ENCODE measurements at places on chromosomes 5 and 9.

GRCh38 chr9:107541523-107541922 lies 52.0 kb upstream of the KLF4 start:
- no peak for DNase-seq

GRCh38 chr9:91536211-91536691 lies 112.6 kb upstream of the NFIL3 start:
- DNase-seq, result no peak

- peak; percentile 50 for DNase-seq
Measured at GRCh38 chr5:126988021-126988569, 42.3 kb downstream of the MARCHF3 start.

DNA sequence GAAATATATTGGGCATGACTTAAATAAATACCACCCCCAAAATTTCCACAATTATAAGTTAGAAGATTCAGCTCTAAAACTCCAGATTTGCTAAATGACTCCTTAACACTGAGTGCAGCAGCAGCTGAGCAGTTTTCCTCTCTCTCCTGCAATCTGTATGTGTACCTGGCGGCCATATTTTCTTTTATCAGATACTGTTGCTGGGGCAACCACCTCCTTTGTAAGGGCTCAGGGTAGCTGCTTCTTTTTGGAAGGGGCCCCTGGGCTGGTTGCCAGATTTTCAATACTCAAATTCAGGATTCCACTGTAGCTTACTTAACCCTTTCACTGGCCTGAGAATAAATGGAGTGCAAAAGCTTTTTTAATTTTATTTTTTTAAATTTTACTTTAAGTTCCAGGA lies 197.0 kb downstream of the TAF11L14 start:
- DNase-seq, result no peak

DNA sequence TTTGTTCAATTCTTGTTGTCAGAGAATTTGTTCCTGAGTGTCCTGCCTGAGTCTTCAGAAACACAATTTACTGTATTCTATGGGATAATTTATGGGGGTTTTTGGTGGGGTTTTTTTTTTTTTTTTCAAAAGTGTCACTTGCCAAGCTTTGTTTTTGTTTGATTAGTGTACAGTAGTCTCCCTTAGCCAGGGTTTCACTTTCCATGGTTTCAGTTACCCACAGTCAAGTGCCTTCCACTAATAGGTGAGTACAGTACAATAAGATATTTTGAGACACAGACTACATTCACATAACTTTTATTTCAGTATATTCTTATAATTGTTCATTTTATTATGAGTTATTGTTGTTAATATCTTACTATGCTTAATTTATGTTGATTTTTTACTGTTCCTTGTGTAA lies 25.0 kb upstream of the AUH start:
- DNase-seq, result no peak

DNA sequence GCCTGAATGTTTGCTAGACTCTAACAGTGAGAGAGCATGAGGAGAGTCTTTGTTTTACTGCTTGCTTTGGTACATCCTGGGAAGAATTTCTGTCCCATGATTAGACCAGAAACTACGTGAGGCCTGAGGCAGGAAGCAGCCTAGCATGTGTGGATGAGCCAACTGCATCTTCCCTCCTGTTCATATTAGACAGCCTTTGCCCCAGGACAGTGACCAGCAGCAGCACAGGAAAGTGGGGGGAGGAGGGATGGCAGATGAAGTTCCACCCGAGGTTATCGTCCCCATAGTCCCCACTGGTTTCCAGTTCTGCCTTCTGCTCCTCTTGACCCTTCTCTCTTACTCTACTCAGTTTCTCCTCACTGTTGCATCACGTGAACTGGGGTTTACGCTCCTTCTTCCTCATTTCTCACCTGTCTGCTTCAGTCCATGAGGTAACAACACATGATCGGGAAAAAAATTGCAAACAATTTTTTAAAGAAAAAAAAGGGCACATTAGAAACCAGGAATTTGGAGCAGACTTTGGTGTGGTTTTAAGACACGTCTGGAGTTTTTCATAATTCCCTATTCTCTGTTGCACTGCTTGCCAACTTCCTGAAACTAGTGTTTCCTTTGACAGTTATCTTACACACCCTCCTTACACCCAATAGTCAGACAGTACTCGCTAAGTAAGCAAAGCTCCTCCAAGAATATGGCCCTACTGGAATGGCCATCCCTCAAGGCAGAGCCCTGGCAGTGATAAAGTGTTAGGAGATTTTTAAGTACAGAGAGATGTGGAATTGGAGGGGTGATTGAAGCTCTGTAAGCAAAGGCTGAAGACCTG lies 84.1 kb downstream of the SNX18 start:
- DNase-seq, result no peak

- DNase-seq, result no peak
Measured at GRCh38 chr5:169861934-169862333, 118.4 kb downstream of the INSYN2B start.

DNA sequence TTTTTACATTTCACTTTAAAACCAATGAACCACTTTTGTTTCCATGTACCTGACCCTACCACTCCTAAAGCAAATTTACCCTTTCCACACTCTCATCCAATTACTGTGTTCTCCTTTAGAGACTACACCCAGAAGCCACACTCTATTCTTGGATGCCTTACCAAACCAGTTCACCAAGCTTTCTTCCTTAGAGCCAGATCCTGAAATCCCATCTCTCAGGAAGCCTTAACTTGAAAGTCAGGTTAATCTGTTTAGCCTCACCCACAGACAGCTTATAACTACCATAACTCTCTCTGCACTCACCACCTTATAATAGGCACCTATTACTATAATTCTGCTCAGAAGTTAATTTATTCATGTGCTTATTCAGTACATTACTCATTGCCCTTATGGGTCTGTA lies 4.3 kb downstream of the CSNK1A1 start:
- no peak for DNase-seq

GRCh38 chr9:92770360-92770995 lies 5.8 kb upstream of the BICD2 start:
- peak; percentile 35 for DNase-seq

GRCh38 chr9:99593610-99594009 lies 228.1 kb upstream of the NR4A3 start:
- DNase-seq, result no peak

GRCh38 chr9:98823666-98824334 lies 16.3 kb downstream of the GALNT12 start:
- DNase-seq, result no peak

DNA sequence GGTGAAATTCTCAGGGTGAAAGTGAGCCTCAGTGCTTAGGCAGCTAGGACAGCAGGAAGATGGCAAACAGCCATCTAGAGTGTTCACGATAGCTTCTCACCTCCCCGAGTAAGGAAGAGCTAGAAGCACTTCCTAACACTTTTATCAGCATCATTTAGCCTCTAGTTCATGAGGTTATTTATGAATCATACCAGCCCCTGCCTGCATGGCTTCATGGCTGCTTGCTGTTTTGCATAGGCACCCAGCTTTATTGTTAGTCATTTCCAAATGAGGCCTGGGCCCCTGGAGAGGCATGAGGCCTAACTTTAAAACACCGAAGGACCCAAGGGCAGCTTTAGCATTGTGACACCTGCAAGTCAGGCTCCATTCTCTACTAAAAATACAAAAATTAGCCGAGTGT lies 134.9 kb upstream of the PANK3 start:
- DNase-seq, result no peak

DNA sequence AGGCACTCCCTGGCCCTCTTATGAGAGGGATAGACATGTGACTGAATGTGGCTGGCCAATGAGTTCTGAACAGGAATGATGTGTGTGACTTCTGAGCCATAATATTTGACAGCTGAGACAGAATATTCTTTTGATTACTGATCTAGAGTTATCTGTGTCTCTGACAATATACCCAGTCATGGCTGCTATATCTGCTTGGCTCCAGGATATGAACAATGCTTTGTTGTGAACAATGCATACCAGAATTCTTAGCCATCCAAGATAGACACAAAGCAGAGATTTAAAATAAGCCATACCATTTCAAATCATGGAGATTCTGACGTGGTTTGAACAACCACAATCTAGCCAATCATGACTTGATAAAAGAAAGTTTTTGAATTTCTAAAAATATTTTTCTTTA lies 840.3 kb upstream of the SEMA6A start:
- DNase-seq, result no peak

DNA sequence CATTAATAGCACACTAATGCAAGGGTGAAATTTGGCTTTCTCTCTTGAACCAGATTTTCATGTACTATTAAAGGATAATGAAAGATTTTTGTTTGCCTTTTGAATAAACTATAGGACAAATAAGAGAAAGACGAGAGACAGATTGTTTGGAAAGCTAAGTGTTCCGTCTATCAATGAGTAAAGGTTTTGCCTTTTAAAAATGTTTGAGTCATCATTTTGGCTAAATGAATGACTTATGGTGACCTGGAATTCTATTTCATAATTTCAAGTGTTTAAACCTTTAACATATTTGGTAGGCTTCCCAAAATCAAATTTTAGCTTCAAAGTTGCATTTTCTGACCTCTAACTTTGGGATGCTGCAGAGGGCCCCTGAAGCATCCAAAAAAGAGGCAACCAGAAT lies 145.2 kb downstream of the SLC25A46 start:
- no peak for DNase-seq

DNA sequence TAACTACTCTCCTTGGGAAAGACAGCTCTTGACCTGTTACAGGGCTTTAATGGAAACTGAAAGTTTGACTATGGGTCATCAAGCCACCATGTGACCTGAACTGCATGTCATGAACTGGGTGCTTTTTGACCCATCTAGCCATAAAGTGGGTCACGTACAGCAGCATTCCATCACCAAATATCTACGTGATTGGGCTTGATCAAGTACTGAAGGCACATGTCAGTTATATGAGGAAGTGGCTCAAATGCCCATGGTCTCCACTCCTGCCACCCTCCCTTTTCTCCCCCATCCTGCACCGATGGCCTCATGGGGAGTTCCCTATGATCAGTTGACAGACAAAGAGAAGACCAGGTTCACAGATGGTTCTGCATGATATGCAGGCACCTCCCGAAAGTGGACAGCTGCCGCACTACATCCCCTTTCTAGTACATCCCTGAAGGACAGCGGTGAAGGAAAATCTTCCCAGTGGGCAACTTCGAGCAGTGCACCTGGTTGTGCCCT lies 7.3 kb upstream of the FCN1 start:
- no peak for DNase-seq

DNA sequence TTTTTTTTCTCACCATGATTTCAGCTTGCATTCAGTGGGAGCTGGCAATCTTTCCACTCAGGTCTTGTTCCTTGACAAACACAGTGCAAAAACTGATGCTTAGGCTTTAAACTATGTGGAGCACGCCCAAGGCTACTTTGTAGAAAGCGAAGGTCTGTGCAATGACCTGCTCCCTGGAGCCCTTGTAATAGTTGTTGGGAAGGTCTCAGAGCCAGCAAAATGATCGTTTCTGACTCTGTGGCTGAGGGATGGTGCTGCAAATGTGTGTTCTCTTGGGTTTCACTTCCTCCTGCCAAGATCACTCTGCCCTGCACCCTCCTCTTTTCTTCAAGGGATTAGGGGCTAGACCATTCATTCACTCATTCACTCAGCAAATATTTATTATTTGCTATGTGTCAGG lies 249.7 kb upstream of the MAP3K1 start:
- no peak for DNase-seq

DNA sequence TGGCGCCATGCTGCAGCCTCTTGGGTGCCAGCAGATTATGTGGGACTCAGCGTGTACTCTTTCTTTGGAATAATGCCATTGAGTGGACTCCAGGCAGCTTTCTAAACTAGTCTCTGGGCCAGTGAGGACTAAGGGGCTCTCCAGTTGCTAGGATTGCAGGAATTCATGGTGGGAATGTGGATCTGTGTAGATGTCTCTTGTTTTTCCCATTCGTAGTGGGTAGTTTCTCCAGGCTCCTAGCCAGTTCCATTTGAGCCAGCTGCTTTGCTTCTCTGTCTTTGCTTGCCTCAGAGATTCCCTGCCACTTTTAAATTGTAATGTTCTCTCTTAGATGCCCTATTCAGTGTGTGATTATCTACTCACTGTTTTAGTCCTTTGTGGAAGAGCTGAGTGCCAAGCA lies 42.6 kb downstream of the SLF1 start:
- DNase-seq, result no peak

- DNase-seq, result no peak
Measured at GRCh38 chr5:159426694-159427093, 96.4 kb upstream of the IL12B start.

- DNase-seq, result no peak
Measured at GRCh38 chr9:121767171-121767769, 115.8 kb downstream of the DAB2IP start.

GRCh38 chr9:136525207-136525606 lies 20.6 kb downstream of the NOTCH1 start:
- no peak for DNase-seq

DNA sequence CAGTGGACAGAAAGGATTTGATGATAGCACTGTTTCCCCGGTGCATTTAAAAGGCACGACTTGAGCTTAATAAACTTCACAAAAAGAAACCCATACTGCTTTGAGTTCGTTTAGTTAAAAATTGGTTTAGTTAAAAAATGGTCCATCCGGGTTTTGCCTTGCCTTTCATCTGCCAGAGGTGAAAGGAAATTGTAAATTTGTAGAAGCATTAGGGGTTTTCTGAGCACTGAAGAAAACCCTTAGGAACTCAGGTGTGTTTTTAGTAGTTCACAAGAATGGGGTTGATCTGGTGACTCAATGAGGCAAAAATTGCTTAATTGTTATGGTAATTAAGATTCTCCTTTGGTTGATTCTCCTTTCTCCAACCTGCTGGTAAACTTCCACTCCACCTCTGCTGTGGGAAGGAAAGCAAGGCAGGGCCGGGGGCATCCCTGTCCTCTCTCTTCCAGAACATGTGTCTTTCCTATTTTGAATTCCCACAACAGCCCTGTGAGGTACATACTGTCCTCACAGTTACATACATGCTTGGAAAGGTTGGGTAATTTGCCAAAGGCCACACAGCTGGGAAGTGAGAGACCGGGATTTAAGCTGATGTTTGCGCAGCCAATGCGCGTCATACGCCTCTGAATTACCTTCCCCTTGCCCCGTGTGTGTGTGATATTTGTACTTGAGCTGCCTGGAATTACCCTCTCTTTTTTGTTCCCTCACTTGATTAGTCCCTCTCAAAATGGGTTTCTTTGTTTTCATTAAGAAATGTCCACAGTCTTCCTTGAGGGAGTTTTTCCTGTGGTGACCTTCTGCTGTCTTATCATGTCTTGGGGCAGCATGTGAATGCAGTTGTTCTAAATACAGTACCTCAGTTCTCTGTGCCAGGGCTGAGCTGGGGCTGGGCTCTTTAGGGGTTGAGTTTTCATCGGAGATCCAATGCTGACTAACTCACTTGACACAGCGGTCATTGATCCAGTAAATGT lies 94.4 kb downstream of the ARHGAP26 start:
- DNase-seq, result no peak

GRCh38 chr5:40499007-40499406 lies 180.7 kb upstream of the PTGER4 start:
- no peak for DNase-seq

DNA sequence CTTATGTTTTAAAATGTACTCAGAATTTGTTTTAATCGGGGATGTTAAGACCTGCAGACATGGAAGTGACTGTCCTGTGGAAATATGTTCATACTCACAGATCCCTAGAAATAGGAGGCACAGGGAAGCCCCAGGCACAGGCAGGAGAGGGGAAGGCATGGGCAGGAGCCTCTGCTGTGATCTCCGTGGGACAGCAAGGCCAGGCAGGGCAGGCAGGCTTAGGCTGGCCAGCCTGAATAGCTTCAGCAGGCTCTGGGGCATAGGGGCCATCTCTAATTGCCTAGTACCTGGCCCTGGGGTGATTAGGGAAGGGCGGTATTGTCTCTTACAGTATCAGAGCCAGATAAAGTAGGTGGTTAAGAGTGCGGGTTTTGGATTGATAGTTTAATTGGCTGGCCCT lies 59.8 kb upstream of the PLEKHG4B start:
- DNase-seq, result no peak

GRCh38 chr5:115696141-115696650 lies 70.4 kb upstream of the TMED7 start:
- DNase-seq, result no peak
